ENCODE measurements at places on chromosomes 3 and 15.
A peak's percentile ranks its signal among the peaks of the same experiment; 100 is the strongest.

DNA sequence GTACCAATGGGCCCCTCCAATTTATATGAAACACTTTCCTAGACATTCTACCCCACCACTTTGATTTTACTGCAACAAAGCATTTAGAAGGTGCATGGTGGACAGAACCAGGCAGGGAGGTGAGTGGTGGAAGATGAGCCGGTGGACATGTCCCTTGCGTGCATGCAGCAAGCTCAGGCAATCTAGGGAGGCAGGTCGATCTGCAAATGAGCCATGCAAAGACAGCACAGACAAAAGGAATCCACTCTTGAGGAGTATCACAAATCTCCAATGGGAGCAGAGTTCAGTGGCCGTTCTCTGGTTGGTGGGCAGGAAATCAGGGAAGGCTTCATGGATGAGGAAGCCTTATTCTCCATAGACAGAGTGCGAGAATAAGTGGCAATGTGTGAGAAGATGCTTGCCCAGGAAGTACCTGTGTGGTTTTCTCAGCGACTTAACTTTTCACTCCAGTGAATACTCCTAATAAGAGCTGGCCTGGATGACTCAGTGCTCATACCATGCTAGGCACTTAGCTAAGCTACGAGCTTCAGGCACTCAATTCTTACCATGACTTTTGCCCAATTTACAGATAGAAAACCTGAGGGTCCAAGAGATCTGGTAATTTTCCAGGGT lies 152.5 kb downstream of the FOXP1 start:
- no peak overlapping the region for H3K4me3 ChIP-seq
- no peaks in the 10 kb centered on the region for H3K36me3 ChIP-seq
- H3K27ac ChIP-seq = no peak overlapping the region
- DNase-seq = no peak
- peaks cover 16% of the 10 kb centered on the region for H3K4me1 ChIP-seq
- H3K27me3 ChIP-seq = no peaks in the 10 kb centered on the region

DNA sequence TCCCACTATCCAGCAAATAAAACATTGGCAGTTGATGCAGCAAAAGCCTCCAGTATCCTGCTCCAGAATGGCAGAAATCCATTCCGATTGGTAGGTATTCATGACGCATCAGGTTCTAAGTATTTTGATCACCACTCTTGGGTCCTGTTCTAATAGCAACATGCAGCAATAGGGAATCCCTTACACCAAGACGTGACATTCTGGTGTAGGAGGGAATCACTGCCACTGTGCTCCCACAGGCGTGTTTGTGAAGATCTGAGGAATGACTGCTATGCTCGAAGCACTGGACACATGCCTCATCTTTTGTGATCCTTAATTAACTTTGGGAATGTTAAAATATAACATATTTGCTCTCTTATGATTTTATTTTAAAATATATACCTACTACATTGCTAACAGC lies 552.9 kb downstream of the MECOM start:
- no peak for DNase-seq
- H3K4me3 ChIP-seq = no peak overlapping the region
- no peaks in the 10 kb centered on the region for H3K27me3 ChIP-seq

- H3K27me3 ChIP-seq = no peaks in the 10 kb centered on the region
- no peak for DNase-seq
- H3K4me1 ChIP-seq = peaks cover 17% of the 10 kb centered on the region
- H3K27ac ChIP-seq = peak overlapping the region; percentile 76
These were observed 42.0 kb downstream of the NUP210 start for GRCh38 chr3:13378155-13378554.

DNA sequence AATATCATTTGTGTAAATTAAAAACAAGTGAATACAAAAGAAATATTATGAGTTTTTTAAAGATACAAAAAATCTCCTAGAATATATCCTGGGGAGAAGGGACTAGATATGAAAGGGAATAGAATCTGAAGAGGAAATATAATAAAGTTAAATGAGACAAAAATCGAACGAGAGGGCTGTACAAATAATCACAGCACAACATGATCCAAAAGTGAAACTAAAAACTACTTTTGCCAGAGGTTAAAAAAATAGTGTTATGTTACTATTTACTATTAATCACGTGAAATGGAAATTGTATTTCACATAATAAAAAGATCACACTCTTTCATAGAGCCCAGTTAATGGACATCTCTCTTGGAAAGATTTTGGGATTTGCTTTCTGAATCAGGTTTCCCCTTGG lies 28.6 kb downstream of the CGGBP1 start:
- no peaks in the 10 kb centered on the region for H3K36me3 ChIP-seq
- H3K27ac ChIP-seq = no peak overlapping the region
- no peak overlapping the region for H3K4me3 ChIP-seq
- peaks cover 30% of the 10 kb centered on the region for H3K4me1 ChIP-seq

DNA sequence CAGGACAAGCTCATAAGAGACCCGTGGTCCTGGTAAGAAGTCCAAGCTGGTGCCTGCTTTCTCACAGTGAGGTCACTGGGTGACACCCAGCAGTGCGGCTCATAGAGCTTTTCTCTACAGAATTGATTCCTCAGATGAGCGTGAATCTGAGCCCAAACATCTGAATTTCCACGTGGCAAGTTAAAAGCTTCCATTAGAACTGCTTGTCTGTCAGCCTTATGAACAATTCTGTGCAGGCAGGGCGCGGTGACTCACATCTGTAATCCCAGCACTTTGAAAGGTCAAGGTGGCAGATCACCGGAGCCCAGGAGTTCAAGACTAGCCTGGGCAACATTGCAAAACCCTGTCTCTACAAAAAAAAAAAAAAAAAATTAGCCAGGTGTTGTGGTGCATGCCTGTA lies 113.1 kb upstream of the ABHD17C start:
- H3K36me3 ChIP-seq = peaks cover 66% of the 10 kb centered on the region
- DNase-seq = no peak
- H3K4me1 ChIP-seq = no peaks in the 10 kb centered on the region
- H3K27me3 ChIP-seq = no peaks in the 10 kb centered on the region
- no peak overlapping the region for H3K27ac ChIP-seq

DNA sequence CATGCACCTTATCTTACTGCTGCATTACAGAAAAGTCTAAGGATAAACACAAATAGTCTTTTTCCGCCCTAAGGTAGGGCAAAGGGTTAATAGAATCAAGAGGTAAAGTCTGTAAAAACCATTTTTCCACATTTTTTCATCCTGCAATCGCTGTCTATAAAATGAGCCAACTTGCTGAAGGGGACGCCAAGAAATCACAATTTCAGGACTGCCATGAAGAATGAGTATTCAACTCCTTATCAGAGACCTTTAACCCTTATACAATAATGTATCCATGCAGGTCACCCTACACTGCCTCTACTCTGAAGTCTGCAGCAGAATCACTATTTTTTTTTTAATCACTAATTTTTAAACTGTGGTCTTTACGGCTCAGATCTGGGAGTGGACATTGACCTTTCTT lies 1.1 kb upstream of the DNAJC13 start:
- no peak for DNase-seq
- H3K27ac ChIP-seq = no peak overlapping the region
- H3K4me3 ChIP-seq = no peak overlapping the region

DNA sequence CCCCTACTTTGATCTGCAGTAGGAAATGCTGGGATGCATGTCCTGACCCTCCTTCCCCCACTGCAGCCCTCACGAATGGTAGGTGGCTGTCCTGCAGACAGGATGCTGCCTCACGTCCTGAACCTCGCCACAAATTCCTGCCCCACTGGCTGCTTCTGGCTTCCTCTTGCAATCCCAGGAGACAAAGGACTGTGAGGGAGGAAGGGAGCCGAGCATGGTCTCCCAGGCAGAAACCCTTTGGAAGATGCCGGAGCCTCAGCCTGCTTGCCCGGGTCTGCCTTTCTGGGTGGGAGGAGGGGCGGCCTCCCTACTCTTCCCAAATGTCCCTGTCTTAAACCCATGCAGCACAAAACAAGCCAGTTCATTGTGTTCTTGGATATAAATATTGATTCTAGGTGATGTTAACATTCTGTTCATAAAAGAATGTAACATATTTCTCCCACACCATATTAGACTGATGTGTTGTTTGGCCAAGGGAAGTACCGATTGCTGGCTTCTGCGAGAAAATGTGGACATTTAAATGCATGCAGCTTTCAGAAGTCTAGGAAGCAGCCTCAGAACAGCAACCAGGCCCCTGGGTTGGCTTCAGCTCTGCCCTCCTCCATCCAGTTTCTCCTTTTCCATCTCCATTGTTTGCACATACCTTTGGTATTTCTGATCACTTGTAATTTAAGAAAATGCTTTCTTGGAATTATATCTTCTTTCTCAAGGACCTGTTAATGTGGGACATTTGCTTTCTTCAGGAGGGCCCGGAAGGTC lies 75.3 kb downstream of the HMG20A start:
- H3K4me1 ChIP-seq = peaks cover 56% of the 10 kb centered on the region
- peak overlapping the region; percentile 29 for H3K4me3 ChIP-seq
- H3K27ac ChIP-seq = peak overlapping the region; percentile 72
- DNase-seq = no peak
- no peaks in the 10 kb centered on the region for H3K27me3 ChIP-seq

GRCh38 chr3:148077318-148077923 lies 620.3 kb upstream of the AGTR1 start:
- H3K4me1 ChIP-seq = no peaks in the 10 kb centered on the region
- DNase-seq = no peak
- no peaks in the 10 kb centered on the region for H3K27me3 ChIP-seq
- no peaks in the 10 kb centered on the region for H3K36me3 ChIP-seq

GRCh38 chr3:175410251-175410650 lies 551.1 kb downstream of the NAALADL2 start:
- DNase-seq = no peak
- no peak overlapping the region for H3K4me3 ChIP-seq
- H3K4me1 ChIP-seq = no peaks in the 10 kb centered on the region
- no peaks in the 10 kb centered on the region for H3K27me3 ChIP-seq

GRCh38 chr3:194009892-194010533 lies 125.9 kb upstream of the HES1 start:
- H3K4me1 ChIP-seq = no peaks in the 10 kb centered on the region
- no peak for DNase-seq
- H3K4me3 ChIP-seq = no peak overlapping the region
- peaks cover 58% of the 10 kb centered on the region for H3K27me3 ChIP-seq

DNA sequence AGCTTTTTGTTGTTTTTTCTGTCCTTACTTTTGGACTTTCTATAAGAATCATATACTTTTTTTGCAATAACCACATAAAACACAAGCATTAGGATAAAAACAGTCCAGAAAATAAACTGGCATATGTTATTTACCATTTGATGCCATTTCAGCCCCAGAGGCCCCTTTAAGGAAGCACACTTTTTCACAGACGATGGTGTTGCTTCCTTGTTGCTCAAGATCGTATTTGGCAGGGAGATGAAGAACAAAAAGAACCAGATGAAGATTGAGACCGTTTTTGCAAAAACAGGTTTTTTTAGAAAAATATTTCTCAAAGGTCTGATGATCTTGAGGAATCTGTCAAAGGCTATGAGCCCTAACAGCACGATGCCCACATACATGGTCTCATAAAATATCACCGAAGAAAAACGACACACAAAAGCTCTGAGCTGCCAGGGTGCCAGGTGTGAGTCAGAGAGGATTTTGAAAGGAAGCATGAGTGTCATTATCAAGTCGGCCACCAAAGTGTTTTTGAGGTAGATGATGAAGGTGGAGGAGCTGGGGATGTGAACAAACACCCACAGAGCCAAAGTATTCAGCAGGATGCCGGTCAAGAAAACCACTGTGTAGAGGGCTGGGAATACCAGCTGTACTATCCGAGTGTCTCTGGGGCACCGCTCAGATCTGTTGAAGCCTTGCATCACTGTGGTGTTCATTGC lies 902 bp downstream of the P2RY13 start:
- H3K4me3 ChIP-seq = peak overlapping the region; percentile 0
- H3K4me1 ChIP-seq = no peaks in the 10 kb centered on the region
- no peaks in the 10 kb centered on the region for H3K27me3 ChIP-seq
- H3K36me3 ChIP-seq = no peaks in the 10 kb centered on the region
- no peak for DNase-seq

- peaks cover 11% of the 10 kb centered on the region for H3K4me1 ChIP-seq
- no peaks in the 10 kb centered on the region for H3K36me3 ChIP-seq
- H3K27me3 ChIP-seq = no peaks in the 10 kb centered on the region
- H3K4me3 ChIP-seq = no peak overlapping the region
- no peak overlapping the region for H3K27ac ChIP-seq
- DNase-seq = no peak
These were observed 2.9 kb downstream of the TICRR start for GRCh38 chr15:89578146-89578545.

DNA sequence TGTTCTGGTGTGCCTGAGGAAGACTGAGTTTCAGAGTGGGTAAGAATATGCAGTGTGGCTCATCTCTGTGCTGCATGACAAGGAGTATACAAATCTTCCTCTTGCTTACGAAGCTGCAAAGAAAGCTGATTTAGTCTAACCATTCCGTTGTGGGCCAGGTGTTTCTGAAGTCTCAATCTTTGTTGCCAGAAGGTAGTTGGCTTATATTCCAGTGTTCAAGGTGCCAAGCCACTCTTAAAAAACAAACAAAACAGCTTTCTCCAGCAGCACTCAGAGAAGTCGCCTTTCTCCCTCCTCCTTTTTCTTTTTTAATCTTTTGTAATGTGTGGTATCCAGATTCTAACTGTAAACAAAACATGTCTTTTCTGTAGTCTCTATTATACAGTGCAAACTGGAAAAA lies 872.4 kb downstream of the NAALADL2 start:
- H3K4me3 ChIP-seq = no peak overlapping the region
- H3K27ac ChIP-seq = no peak overlapping the region
- H3K36me3 ChIP-seq = no peaks in the 10 kb centered on the region
- DNase-seq = no peak
- H3K27me3 ChIP-seq = no peaks in the 10 kb centered on the region

GRCh38 chr15:100230784-100231183 lies 111.0 kb downstream of the ADAMTS17 start:
- no peak for DNase-seq
- H3K4me1 ChIP-seq = peaks cover 4% of the 10 kb centered on the region
- no peaks in the 10 kb centered on the region for H3K27me3 ChIP-seq
- H3K36me3 ChIP-seq = no peaks in the 10 kb centered on the region

DNA sequence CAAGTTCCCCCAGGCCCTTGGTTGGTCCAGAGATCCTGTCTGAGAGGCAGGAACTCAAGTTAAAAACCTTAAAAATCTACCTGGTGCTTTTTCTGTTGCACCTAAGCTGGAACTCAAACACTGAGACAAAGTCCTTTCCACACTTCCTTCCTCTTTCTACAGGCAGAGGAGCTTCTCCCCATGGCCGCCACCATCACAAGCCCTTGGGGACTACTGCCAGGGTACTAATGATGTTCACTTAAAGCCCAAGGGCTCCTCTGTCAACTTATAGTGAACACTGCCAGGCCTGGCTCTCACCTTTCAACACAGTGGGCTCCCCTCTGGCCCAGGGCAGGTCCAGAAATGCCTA lies 26.0 kb downstream of the TM4SF18 start:
- DNase-seq = no peak
- H3K27me3 ChIP-seq = no peaks in the 10 kb centered on the region
- no peak overlapping the region for H3K4me3 ChIP-seq
- no peak overlapping the region for H3K27ac ChIP-seq

Data from tibial artery (tissue), 4 donors.